Stomach (tissue), 19 donors: ENCODE measurements at places on chromosomes 16 and 17. TPM values are rescaled to one million over a fixed set of nuclear protein-coding genes. Genes with fewer than 3 reads are reported as not detected.

Gene TSPAN10
- not detected for total RNA-seq

Gene TBC1D3I
- total RNA-seq: not detected

- DNase-seq: no peak
Observed at GRCh38 chr17:16989953-16990860, 18.3 kb upstream of the TNFRSF13B start.

Gene KRTAP4-4
- not detected for total RNA-seq

Gene ACAP1
- total RNA-seq: 15.4 TPM

Gene TP53TG3
- total RNA-seq: not detected

Gene LITAFD
- not detected for total RNA-seq

Gene RNF43
- 269 TPM for total RNA-seq

- no peak for DNase-seq
Observed at GRCh38 chr16:4938683-4939030, 1.7 kb upstream of the PPL start.

DNA sequence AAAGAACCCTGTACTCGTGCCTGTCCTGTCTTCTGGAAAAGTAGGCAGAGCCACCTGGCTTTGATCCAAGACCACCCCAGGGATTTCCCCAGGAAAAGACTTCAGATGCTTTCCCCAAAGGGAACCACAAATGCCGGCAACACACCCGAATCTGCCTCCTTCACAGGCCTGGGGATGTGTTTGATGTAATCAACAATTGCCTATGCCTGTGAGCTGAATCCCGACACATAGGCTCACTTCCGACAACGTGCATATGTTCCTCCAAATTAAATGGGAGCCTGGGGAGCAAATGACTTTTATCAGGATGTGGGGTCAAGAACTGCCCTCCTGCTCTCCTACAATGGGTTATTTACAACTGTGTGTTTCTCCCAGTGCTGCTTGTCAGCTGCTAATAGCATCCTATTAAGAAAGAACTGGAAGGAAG, 535.2 kb upstream of the CDH11 start:
- DNase-seq: no peak
